ENCODE measurements at places on chromosomes 13 and 19. TPM values are rescaled to one million over a fixed set of nuclear protein-coding genes. Genes with fewer than 3 reads are reported as not detected.

DNA sequence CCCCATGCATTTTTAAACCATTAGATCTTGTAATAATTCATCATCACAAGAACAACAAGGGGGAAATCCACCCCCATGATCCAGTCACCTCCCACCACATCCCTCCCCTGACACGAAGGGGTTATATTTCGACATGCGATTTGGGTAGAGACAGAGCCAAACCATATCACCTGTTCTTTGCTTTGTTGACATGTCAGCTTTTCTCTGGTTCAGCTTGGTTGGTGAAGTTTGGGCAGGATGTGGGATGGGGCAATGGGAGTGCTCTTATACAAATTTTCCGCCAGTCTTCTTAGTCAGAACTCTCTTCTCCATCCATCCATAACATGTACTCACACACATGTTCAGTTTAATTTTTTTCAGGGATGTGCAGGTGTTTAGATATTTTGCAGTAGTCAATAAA lies 12.9 kb downstream of the TPP2 start:
- DNase-seq: no peak

Gene KLK4
- polyA plus RNA-seq: not detected

Gene CCDC8
- 9.2 TPM for polyA plus RNA-seq

Gene ZNF546
- 1.7 TPM for polyA plus RNA-seq

DNA sequence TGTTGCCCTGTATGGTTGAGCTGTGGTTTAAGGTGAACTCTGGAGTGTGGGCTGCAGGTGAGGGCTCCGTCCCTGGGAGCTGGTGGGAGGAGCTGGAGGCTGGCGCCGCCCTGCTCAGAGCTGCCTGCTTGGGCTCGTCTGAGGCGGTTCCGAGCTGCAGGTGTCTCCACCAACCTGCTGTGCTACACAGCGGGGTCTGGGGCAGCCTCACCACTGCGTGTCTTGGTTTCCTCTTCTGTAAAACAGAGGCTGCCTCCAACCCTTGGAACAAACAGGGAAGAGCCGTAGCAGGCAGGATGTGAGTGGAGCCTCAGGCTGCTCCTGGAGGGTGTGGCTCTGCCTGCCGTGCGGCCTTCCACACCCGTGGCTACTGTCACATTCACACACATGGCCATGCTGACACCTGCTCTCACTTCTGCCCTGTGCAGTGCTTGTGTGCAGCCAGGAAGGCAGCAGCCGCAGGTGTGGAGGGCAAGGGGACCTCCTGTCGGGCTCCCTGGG lies 21.4 kb downstream of the NAXD start:
- DNase-seq: no peak

GRCh38 chr13:43058318-43058674 lies 34.9 kb downstream of the DNAJC15 start:
- no peak for DNase-seq

- no peak for DNase-seq
Observed at GRCh38 chr19:5330307-5330720, 10.3 kb downstream of the PTPRS start.

Gene C3
- polyA plus RNA-seq: 1.8 TPM

Gene ZNF681
- 0.36 TPM for polyA plus RNA-seq

DNA sequence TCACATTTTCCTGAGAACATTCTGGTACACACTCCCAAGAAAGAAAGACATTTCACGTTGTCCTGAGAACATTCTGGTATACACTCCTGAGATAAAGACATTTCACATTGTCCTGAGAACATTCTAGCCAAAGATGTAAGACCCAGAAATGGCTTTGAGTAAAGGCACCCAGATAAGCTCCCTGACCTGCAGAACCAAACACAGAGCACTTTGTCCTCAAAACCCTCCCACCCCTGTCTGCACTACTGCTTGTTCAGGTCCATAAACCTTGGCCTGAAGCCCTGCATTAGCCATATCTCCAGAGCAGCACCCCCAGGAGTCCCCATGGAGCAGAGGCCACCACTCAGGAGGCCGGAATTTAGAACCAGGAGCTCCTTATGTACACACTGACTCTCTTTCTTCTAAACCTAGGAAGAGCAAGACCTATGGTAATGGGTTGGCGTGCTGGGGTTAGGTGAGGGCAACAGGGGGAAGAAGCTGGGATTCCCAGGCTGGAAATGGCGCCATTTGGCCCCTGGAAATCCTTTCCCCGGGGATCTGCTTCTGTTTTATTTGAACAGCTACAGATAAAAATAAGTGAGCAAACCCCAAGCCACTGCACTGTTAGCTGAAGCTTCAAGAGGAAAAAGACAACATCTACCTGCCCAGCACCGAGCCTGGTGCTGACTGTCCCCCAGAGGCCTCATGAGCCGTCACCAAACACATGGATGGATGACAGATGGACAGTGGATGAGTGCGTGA lies 13.7 kb downstream of the GAS6 start:
- DNase-seq: no peak

DNA sequence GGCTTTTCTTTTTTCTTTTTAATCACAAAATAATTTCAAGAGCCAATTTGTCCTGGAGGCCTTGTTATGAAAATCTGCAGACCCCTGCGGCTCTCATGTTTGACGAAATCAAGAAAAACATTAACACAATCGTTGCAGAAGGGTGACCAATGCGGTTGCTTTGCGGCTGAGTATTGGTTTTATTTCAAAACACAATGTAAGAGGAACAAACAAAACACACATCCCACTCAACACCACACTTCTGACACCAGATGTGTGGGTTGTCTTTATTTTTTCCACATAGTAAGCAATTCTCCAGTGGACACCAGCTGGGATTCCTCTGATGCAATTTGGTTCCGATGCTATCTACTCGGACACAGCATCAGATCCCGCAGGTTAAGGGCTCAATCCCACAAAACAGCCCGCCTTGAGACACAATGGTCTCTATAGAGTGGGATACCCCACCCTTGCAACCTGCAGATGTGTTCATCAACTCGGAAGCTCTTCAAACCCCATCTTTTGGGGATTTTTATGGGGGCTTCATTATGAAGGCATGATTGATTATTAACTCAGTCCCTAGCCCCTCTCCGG lies 21.9 kb upstream of the CCDC124 start:
- no peak for DNase-seq

GRCh38 chr19:7575434-7576040 lies 20.1 kb upstream of the CAMSAP3 start:
- no peak for DNase-seq

Gene CYP2S1
- polyA plus RNA-seq: 2.5 TPM

- DNase-seq: peak; percentile 61
Observed at GRCh38 chr13:29948244-29948643, 97.8 kb upstream of the UBL3 start.

GRCh38 chr19:5182751-5183150 lies 157.9 kb downstream of the PTPRS start:
- no peak for DNase-seq

Gene NRTN
- 0.53 TPM for polyA plus RNA-seq

DNA sequence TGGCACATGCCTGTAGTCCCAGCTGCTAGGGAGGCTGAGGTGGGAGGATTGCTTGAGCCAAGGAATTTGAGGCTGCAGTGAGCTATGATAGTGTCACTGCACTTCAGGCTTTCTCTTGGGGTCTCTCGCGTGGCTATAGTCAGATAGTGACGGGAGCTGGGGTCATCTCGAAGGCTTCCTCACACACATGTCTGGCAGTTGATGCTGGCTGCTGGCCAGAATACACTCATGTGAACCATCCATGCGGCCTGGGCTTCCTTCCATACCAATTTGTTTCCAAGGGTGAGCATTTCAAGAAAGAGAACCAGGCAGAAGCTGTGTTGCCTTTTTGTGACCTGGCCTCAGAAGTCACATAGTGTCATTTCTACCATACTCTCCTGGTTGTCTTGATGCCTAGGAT lies 26.4 kb downstream of the LEUTX start:
- DNase-seq: no peak

DNA sequence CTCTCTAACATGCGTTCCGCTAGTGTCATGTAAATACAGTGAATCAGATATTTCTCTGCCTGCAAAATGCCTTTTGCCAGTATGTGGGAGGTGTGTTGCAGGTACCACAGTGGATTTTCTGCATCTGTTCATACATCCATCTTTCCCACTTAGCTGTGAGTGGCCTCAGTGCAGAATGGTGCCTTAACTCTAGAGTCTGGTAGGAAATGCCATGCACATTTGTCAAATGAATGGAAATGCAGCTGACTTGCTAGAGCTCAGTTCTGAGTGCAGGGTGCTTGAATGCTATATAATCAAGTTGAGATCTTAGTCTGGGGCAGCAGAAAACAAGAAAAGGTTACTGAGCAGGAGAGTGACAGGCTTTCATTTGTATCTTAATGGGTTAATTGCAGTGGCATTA lies 68.2 kb downstream of the LRCH1 start:
- no peak for DNase-seq

Gene GRIN2D
- 0.07 TPM for polyA plus RNA-seq
